Activated naive CD4-positive, alpha-beta T cell treated with Interleukin-2 at 50 U/mL for 16 hours (primary cell): ENCODE measurements at places on chromosomes 11 and 22.

DNA sequence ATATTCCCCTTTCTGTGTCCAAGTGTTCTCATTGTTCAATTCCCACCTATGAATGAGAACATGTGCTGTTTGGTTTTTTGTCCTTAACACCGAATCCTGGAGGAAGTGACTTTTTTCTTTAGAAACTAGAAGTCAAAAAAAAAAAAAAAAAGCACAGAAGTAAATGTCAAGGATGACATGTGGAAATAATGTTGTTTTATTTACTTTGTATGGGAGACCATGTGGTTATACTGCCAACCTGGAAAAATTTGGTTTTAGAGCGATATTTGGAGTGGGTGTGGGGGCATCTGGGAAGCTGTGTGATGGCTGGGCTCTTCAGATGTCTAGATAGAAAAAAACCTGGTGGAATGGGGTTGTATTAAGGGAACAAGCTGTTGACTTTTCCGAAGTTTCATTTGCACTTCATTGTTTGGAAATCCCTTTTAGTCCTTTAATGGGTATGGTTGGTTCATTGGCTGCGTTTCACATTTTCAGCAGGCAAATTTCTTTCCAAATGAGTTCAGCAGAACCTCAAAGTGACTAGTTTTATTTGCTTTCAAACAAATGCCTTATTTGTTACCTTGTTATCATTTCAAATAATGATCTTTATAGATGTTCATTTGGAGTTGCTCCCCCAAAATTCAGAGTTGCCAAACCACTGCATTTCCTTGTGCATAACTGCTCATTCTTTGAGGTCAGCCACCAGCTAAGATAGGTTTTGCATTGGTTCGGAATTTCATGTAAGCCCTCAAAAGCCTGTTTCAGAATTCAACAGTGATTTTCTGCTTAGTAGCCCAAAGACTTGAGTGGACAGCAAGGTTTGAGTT lies 508.2 kb downstream of the METTL15 start:
- no peak for DNase-seq

DNA sequence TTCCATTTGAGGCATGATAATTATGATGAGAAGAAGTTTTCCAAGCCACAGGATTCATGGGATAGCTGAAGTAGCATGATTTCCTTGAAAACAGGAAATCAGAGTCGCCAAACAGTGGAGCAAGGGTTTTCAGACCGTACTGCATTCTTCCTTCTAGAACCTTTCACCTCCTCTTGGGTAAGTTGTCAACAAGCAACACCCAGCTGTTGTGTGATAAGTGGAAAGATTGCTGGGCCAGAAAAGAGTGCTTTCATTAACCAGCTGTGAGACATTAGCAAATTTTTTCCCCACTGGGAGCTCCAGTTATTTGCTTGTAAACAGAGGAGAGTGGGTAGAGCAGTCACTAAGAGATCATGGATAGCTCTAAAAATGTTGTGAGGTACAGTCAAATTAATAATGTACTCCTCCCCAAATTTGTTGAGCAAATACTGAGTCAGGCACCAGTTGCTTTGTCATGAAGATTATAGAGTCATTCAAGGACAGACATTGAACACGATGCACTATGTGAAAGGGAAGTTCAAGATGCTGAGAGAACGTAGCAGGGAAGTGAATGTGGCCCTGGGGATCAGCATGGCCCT lies 11.7 kb upstream of the MPEG1 start:
- DNase-seq = no peak

DNA sequence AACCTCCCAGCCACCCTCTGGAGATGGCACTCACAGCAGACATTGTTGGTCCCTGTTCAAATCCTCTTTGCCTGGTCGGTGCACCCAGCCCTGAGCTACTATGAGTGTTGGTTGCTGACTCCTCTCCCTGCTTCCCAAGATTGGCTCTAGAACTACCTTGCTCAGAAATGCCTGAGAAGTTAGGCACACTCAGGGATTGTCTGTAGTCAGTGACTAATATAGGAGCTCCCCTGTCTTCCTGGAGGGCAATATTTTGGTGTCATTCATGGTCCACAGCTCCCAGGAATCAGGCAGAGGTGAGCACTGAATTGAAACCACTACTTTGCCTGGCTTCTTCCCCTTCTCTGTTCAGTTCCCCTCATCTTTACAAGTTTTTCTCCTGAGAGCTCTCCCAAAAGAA lies 325.9 kb downstream of the MIAT start:
- no peak for DNase-seq

- DNase-seq = no peak
These were observed 13.4 kb downstream of the ABTB2 start for GRCh38 chr11:34344410-34344767.

DNA sequence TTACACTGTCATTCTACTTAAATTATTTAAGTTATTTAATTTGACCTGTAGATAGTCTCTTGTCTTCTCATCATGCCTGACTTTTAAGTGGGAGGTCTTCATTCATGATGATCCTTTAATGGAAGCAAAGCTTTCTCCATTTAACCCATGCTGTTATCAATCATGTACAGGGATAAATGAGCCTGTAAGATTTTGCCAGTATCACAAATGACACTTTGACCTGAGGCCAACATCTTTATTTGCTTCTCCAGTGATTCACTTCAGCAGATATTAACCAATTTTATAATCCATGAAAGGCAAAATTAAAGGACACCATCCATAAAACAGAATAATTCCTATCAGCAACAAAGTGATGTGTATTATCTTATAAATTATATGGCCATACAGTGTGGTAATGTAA lies 7.7 kb downstream of the CCDC73 start:
- DNase-seq = no peak

- DNase-seq = no peak
These were observed 2.6 kb downstream of the TBC1D10A start for GRCh38 chr22:30324014-30324730.

- no peak for DNase-seq
These were observed 68.3 kb downstream of the PACSIN2 start for GRCh38 chr22:42946546-42947198.

GRCh38 chr11:96017856-96018255 lies 93.9 kb upstream of the MTMR2 start:
- no peak for DNase-seq

- no peak for DNase-seq
These were observed 99.3 kb upstream of the FSHB start for GRCh38 chr11:30131535-30131934.

GRCh38 chr11:14418801-14419417 lies 59.9 kb upstream of the RRAS2 start:
- DNase-seq = no peak

DNA sequence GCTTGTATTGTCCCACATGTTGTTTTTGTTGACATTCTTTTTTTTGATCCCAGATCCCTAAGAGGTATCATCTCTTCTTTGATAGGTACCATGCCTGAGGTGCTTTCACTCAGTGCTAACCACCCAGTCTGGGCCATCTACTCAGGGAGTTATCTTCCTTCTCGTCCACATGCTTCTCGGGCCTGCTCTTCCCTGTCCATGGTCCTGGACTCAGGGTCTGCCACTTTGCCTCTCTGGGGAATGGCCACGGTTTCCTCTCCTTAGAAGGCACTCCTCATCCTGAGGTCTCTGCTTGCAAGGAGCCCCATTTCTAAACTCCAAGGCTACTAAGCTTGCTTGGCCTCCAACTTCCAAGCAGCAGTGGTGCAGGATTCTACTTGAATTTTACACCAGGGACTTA lies 227.0 kb upstream of the NCAM1 start:
- no peak for DNase-seq

- DNase-seq = no peak
These were observed 27.2 kb downstream of the RHOD start for GRCh38 chr11:67083786-67084366.

DNA sequence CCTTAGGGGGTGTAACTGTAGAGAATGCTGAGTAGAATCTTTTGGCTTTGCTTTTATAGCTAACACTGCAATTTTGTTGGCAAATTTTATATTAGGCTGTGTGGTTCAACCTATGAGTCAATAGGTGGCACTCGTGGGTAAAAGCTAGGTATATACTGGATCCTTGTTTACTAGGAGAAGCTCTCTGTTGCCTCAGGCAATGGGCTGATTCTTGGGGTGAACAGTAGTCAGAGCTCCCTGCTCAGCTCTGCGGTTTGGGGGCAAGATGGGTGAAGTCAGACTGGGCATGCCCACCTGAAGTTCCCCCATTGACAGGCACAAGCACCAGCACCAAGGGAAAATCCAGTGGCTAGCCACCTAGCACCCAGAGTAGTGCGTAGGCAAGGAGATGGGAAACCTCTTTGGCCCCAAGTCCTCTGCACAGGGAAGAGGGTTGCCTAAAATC lies 238.7 kb downstream of the FAM181B start:
- DNase-seq = no peak

DNA sequence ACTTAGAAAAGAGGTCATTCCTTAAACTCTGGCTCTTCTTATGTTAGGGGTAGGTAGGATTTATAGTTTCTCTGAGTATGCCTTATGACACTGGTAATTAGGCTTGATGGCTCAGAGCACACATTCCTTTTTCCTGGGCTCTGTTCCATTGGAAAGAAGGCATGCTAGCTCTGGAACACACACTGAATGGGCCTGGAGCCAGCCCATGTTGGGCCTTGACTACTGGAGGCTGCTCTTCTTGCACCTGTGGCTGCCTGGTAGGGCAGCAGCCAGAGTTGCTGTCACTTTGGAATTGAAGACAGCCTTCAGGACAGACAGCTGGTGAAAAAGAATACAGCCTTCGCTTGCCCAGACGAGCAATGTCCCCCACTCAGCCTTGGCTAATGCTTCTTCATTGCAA lies 18.2 kb downstream of the MCAM start:
- DNase-seq = no peak

DNA sequence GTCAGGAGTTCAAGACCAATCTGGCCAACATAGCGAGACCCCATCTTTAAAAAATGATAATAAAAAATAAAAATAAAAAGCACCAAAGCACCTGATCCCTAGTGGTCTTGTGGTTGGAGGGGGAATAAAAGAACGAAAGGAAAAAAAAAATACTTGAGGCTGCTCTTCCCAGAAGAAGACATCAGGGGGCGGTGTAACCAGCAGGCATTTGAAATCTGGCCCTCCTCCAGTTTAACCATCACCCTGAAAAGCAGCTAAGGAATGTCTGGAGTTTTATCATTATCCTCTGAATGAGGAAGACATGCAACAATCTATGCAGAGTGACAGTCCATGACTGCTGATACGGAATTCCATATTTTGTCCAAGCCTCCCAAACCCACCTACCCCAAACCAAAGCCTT lies 5.6 kb upstream of the KCTD17 start:
- DNase-seq = no peak

GRCh38 chr22:23539135-23539838 lies 40.8 kb downstream of the IGLL1 start:
- peak; percentile 77 for DNase-seq

DNA sequence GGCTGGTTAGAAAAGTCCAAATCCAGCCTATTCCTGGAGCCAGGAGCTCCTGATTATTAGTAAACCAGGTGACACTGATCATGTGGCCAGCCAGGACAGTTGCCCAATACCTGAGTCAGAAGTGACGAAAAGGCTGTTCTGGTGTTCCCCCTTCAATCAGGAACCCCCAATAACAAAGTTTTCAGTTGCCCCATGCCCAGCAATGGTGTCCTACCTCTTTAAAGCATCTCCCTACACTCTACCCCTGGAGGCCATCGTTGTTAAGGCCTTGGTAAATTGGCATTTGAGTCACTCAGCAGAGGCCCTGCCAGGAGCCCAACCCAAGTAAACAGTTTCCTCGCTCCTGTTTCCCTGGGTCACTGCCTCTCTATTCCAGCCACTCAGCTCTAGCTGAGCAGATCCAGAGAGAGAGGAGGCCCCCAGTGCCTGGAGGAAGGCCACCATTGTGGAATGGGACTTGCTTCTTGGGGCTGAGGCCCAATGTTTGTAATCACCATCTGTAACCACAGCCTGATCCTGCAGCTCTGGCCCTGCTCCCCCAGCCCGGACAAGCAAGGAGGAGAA lies 25.0 kb downstream of the ARHGAP1 start:
- no peak for DNase-seq

DNA sequence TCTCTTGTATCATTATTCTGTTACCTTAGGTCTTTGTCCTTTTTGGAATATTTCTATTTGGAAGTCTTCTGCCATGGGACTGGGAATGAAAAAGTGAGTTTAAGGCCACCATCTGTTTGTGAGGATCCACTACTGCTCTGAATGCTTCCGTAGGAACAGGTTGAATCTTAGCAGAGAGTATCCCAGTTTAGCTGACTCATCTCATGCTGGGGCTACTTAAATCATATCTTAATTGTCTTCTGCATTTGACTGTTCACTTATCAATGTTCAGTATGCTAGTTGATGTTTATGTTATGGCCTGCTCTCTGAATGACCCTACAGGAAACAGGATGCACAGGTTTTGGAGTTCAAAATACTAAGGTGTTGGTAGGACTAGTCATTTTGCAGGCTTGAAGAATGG lies 1.4 kb upstream of the OR52I2 start:
- no peak for DNase-seq

GRCh38 chr11:107996006-107996776 lies 12.5 kb upstream of the CUL5 start:
- DNase-seq = no peak

- no peak for DNase-seq
These were observed 32.8 kb downstream of the CADM1 start for GRCh38 chr11:115471367-115471766.

- no peak for DNase-seq
These were observed 8.6 kb upstream of the PITPNB start for GRCh38 chr22:27927608-27928007.

- DNase-seq = no peak
These were observed 451 bp downstream of the OR51E1 start for GRCh38 chr11:4644233-4644632.

- no peak for DNase-seq
These were observed 3.3 kb downstream of the ADORA2A start for GRCh38 chr22:24430431-24431308.

GRCh38 chr11:9397746-9398680 lies 13.6 kb downstream of the IPO7 start:
- no peak for DNase-seq

GRCh38 chr11:123594921-123595320 lies 59.5 kb downstream of the SCN3B start:
- DNase-seq = no peak

- no peak for DNase-seq
These were observed 11.9 kb downstream of the CHID1 start for GRCh38 chr11:898540-899190.

DNA sequence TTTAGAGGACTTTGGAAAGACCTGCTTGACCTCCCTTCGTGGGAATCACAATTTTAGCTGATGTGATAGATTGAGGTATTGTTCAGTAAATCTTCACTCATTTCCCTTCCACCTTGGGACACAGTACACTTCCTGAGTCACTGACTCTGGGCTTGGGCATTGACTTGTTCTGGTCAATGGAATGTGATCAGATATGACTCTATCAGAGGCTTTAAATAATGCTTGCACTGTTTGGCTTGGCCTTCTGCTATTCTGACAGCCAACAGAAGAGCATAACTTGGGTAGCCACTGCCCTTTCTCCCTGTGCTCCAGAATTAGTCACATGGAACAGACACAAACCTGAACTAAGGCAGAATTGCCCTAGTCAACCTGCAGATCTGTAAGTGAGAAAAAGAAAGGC lies 12.5 kb downstream of the PRR5L start:
- DNase-seq = no peak

GRCh38 chr11:5288108-5288905 lies 13.4 kb downstream of the OR51B4 start:
- no peak for DNase-seq
